ENCODE measurements at places on chromosomes 5 and 9.

DNA sequence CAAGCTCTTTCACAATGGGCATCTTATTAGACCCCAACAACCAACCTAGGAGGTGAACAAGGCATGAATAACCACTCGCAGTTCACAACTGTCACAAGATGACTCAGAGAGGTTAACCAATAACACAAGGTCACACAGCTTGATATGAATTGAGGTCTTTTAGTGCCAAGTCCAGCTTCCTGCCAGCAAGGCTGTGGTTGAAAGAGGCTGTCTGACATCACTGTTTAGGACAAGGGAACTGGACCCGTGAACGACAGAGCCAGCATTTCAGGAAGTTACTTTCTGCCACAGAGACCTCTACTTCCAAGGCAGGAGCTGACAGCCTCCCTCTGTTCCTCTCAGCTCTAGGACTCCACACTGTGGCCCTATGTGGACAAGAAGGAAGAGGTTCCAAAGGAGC lies 53.4 kb upstream of the ALDH1B1 start:
- DNase-seq, result peak; percentile 76

GRCh38 chr9:136153381-136154065 lies 34.8 kb upstream of the TMEM250 start:
- DNase-seq, result no peak

DNA sequence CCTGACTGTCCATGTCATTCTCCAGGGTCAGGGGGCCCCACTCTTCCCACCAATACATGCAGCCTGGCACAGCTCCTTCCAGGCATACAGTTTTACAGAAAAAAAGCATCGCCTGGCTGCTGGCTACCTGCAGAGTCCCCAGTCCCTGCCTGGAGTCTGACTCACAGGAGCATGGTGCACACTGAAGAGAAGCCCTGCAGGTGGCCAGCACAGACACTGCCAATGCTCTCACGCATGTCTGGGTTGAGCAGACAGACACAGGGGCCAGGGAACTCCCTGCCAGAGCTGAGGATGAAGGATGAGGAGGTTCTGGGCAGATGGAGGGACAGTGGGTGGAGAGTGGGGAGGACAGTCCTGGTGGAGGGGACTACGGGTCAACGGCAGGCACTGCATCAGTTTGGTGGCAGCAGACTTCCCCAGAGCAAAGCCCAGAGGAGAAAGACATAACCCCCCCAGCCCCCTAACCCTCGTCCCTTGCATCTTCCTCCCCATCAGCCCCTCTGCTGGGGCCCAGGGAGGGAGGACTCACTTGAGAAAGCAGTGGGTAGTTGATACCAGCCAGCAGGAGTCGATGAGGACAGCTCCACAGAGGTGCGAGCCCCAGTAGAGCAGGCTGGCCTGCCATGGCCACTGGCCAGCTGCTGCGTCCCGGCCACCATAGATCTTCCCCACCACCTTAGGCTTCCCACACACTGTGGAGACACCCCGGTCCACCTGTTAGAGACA lies 72.9 kb upstream of the SPTLC1 start:
- peak; percentile 70 for DNase-seq

DNA sequence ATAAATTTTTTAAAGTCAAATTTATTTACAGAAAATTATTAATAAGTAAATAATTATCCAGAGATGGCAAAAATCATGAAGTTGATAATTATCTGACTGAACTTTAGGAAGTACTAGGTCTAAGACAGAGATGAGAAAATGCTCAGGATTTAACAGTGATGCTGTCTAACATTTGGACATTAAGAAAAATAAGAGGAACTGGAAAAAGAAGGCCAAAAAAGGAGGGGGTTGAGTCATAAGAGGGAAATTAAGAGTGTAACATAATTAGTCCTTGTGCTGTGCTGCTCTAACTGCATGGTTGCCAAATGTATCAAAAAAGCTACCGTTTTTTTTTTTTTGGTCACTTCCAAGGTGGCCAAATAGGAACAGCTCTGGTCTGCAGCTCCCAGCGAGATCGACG lies 35.4 kb upstream of the TUT7 start:
- DNase-seq, result no peak
